AG20443 (cell line): ENCODE measurements at places on chromosomes 16 and 17.

- no peak for DNase-seq
Measured at GRCh38 chr17:9253308-9253707, 232.0 kb downstream of the NTN1 start.

GRCh38 chr17:80523054-80523744 lies 21.4 kb upstream of the RPTOR start:
- no peak for DNase-seq

GRCh38 chr17:57995076-57995956 lies 7.3 kb upstream of the VEZF1 start:
- peak; percentile 79 for DNase-seq

DNA sequence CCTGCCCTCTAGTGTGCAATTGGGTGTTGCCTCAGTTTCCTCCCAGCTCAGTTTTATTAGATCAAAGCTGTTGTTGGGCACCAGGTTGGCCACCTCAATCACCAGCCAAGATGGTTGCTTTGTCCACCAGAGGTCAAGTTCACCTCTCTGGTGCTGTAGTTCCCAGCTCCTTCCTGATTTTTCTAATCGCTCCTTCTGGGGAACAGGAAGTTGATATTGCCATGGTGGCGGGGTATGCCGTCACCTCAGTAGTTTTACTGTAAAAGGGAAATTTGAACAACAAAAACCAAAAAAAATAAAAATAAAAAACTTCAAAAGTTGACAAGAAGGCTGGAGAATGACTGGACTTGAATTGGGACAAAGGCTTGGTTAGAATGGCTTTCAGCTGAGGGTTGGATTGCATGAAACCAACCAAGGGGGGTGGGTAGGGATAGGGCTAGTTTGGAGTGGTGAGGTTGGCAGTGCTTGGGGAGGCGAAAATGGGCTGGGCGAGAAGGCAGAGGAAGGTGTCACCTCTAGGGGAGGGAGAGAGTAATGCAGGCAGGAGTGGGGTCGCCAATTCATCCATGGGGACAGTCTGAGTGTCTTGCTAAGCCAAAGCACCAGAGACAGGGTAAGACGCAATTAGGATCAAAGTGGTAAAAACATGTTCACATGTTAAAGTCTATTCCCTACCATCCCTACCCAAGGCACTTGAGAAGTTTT lies 6.2 kb downstream of the EFNB3 start:
- no peak for DNase-seq

GRCh38 chr17:74008196-74008595 lies 195.3 kb upstream of the RPL38 start:
- no peak for DNase-seq

DNA sequence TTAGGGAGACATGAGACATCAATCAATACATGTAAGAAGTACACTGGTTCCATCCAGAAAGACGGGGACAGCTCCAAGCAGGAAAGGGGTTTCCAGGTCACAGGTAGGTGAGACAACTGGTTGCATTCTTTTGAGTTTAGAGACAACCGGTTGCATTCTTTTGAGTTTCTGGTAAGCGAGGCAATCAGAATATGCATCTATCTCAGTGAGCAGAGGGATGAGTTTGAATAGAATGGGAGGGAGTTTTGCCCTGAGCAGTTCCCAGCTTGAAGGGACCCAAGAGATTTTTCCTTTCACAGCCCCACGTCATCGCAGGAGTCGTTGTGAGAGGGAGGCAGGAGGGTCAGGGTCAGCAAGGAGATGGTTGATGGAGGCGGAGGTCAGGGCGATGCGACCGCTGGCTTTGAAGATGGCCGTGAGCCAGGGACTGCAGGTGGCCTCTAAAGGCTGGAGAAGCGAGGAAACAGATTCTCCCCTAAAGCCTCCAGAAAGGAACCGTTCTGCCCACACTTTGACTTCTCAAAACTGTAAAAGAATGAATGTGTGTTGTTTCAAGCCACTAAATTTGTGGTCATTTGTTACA lies 36.5 kb downstream of the IRF8 start:
- no peak for DNase-seq

- DNase-seq = no peak
Measured at GRCh38 chr16:188674-189073, 8.4 kb downstream of the HBQ1 start.

DNA sequence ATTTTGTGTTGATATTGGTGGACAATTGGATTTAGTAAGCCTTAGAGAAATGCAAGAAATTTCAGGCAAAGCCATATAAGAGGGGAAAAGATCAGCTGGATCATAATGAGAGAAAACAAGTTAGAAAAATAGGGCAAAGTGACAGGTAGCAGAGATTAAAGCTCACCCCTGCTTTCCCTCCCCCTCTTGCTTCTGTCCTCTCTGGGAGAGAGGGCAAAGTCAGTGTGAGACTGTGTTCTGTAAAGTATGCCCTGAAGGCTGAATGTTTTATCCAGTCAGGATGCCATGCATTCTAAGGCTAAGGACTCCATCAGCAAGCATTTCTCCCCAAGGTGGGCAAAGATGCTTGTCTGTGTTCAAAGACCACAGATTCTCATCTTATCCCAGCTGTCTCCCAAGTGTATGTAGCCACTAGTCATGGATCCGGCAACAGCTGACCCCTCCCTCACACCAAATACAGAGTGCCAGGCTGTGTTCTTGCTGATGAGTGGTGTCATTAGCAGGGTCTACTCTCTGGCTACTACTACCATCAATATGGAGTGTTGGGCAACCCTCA lies 136.2 kb upstream of the DNAH9 start:
- no peak for DNase-seq

GRCh38 chr16:46763147-46763546 lies 15.0 kb upstream of the MYLK3 start:
- DNase-seq = peak; percentile 8

DNA sequence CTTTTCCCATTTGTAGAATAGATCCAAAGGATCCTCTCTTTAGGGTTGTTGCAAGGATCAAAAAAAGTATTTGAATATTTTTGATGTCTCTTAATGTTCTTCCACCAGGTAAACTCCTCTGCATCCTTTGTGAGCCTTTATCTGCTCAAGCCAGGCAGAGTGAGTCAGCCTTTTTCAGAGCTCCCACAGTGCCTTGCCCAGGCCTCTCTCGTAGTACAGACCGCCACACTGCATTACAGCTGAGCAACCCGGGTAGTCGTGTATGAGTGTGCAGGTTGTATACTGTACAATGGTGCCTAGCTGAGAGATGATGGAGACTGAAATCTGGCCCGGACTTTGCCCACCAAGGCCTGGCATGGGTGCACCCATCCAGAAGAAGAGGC lies 20.9 kb downstream of the RHBDL3 start:
- no peak for DNase-seq

- no peak for DNase-seq
Measured at GRCh38 chr17:44304651-44305050, 3.8 kb upstream of the RUNDC3A start.
